ENCODE measurements at places on chromosomes 7 and 10. TPM values are rescaled to one million over a fixed set of nuclear protein-coding genes. Genes with fewer than 3 reads are reported as not detected.

DNA sequence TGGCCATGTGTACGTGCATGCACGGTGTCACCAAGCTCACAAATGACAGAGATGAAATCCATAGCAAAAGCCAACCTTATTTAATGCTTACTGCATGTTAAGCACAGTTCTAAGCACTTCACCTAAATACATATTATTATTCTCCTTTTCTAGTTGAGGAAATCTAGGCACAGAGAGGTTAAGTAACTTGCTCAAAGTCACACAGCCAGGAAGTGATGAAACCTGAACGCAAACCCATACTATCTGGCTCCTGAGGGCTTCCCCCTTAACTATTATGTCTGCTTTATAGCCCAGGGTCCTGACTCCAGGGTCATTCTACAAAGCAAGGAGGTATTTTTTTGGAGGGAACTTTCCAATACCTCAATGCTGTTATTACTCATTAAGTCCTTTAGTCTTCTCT lies 61.7 kb downstream of the GAD2 start:
- no peak for DNase-seq
- no peaks in the 10 kb centered on the region for H3K4me1 ChIP-seq
- H3K27ac ChIP-seq: no peak overlapping the region
- H3K36me3 ChIP-seq: no peaks in the 10 kb centered on the region

IRF5 gene
- total RNA-seq: 13.4 TPM

GRCh38 chr7:38372290-38372689 lies 98.9 kb upstream of the TARP start:
- H3K4me3 ChIP-seq: no peak overlapping the region
- H3K4me1 ChIP-seq: peaks cover 21% of the 10 kb centered on the region
- DNase-seq: no peak

GRCh38 chr10:7320072-7320471 lies 90.8 kb downstream of the SFMBT2 start:
- no peak for DNase-seq
- H3K4me1 ChIP-seq: no peaks in the 10 kb centered on the region
- H3K27ac ChIP-seq: no peak overlapping the region
- H3K4me3 ChIP-seq: no peak overlapping the region

HOXA1 gene
- 2.4 TPM for total RNA-seq

DNA sequence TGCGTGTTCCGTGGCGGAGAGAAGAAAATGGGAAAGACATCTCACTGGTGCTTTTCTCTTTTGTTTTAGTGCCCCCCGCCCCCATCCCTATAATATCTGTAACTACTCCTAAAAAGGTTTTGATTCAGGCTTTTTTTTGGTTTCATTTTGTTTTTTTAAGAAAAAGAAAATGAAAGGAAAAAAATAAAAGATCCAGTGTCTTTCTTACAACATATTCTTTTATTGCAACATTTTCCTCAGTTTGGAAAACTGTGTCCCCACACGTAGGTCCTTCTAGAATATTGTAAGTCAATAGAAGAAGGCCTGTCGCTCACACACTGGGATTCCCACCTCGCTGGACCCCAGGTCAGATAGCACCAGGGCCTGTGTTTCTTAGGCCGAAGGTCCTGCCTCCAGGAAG lies 20.6 kb downstream of the AIFM2 start:
- H3K4me1 ChIP-seq: no peaks in the 10 kb centered on the region
- no peak overlapping the region for H3K4me3 ChIP-seq
- H3K36me3 ChIP-seq: peaks cover 77% of the 10 kb centered on the region

DNA sequence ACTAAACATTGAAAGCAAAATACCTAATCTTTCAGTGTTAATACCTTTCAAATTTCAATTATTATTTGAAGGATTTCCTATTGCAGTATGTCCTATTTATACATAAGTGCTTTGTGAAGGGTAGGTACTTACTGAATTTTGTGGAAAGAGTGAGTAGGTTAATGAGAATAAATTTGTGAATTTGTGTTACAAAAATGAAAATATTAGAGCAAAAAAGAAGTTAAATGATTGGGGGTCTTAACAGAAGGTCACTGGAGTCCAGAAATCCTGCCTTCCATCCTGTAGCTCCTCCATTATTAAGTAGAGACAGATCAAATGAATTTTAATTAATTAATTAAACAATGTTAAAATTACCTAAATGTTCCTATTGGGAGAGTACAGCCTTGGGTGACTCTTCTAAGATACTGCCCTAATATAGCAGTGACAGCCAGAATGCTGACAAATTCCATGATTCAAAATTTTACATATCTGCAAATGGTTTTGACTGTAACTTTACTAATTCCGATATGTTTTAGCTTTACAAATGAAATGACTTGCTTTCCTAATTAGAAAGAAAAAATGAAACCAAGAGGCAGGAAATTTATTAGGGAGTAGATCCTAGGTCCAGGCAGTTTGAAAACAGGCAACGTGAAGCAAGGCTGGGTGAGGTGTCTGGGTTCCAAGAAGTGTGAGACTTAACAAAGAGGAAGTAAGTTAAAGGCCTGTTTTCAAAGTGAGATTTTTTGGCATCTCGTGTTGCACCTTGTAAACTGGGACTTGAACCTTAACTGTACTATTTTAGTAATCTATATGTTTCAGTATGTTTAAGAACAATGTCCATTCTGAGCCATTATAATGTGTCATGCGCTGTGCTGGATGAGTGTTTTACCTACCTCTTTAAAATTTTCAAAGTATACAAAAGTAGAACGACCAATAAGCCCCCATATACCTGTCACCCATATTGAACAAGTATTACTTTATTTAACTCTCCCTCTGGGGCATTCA lies 1.5 kb downstream of the PIK3CG start:
- H3K27me3 ChIP-seq: no peaks in the 10 kb centered on the region
- no peak for DNase-seq
- no peak overlapping the region for H3K27ac ChIP-seq
- no peaks in the 10 kb centered on the region for H3K4me1 ChIP-seq
- no peaks in the 10 kb centered on the region for H3K36me3 ChIP-seq
- no peak overlapping the region for H3K4me3 ChIP-seq

SHH gene
- total RNA-seq: not detected

GARIN1A gene
- 0.38 TPM for total RNA-seq

TRIM74 gene
- total RNA-seq: not detected

Measured in esophagus squamous epithelium (tissue), 5 donors.